Left renal cortex interstitium (tissue), 4 donors: ENCODE measurements at places on chromosomes 6 and 20. TPM values are rescaled to one million over a fixed set of nuclear protein-coding genes. Genes with fewer than 3 reads are reported as not detected.

OR2H1 gene
- not detected for polyA plus RNA-seq

SUMO4 gene
- polyA plus RNA-seq = 0.42 TPM

- no peak for DNase-seq
These were observed 41.7 kb upstream of the PIM1 start for GRCh38 chr6:37127961-37128862.

- no peak for DNase-seq
These were observed 641.6 kb downstream of the HACE1 start for GRCh38 chr6:104218116-104218515.

DNA sequence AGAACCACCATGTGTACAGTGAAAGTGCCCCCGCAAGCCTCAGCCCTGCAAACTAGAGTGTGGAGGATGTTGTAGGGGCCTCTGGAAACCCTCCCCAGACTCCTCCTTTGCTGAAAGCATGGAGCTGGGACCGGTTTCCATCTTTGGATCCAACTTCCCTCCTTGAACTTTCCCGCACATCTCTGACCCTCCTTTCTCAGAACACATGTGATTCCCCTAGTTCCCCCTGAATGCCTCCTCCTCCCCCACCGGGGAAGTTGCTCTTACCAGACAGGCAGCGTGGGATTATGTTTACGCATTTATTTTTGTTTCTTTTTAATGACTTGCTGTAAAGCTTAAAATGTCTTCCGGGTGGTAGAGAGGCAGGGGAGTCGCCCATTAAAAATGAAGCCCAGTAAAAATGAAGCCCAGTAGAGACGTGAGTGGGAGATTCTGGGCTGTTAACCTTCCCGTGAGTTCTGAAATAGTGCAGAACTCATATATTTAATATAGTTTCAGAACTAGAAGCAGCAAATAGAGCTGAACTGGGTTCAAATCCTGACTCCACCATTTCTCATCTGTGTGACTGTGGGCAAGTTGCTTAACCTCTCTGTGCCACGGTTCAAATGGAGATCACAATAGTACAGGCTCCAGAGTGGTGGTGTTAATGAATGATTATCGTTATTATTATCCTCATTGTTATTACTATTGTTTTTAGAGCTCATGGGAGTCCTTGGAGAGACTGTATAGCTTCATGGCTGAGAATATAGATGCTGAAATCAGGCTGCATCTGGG is 8.0 kb upstream of the PTPN1 start:
- no peak for DNase-seq
